Stimulated activated CD8-positive, alpha-beta memory T cell treated with anti-CD3 and anti-CD28 coated beads, Interleukin-4, amount 100 ng/mL, for 4 hours (primary cell): ENCODE measurements at places on chromosomes 11 and 22.
A peak's percentile ranks its signal among the peaks of the same experiment; 100 is the strongest.

GRCh38 chr11:59954219-59954847 lies 9.5 kb upstream of the OOSP4A start:
- DNase-seq: no peak

- DNase-seq: no peak
Measured at GRCh38 chr11:18392434-18393321, 1.7 kb upstream of the LDHA start.

DNA sequence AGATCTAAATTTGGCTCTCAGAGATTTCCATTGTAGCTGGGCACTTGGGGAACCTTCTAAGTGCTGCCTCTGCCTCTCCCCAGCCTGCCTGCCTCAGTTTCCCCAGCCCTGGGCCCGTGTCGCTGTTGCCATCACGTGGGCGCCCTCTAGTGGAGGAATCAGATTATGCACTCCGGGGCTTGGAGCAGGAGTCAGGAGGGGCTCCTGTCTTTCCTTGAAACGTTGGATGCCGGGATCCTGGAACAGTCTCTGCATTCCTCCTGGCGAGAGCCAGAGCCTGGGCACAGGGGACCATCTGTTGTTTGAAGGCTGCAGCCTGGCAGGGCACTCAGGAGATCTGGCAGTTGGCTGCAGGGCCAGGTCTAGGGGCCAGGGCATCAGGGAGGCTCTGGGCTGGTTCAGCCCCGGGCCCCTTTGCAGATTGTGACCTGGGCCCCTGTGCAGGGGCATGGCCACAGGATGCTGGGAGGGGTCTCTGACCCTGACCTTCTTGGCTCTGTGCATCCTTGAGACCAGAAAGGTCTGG lies 71.6 kb downstream of the LRP5 start:
- DNase-seq: peak; percentile 44

- DNase-seq: no peak
Measured at GRCh38 chr11:65915101-65915820, 3.6 kb downstream of the C11orf68 start.

DNA sequence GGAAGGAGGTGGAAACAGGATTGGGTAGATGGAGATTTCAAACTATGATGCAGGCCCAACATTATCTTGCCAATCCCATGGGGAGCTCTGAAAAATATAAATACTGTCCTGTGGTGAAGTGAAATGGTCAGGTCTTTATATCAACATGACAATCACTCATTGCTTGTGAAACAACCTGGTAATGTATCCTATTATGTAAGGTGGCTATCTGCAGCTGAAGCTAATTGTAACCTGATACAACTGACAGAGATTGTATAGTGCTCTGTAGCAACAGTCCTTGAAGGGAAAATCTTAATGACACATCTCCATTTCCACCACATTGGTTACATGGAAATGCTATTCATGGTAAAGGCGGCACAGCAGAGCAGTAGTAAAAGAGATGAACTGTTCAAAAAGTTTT lies 20.7 kb upstream of the CHORDC1 start:
- no peak for DNase-seq

- DNase-seq: no peak
Measured at GRCh38 chr11:44351898-44352498, 42.1 kb upstream of the ALX4 start.
